ENCODE measurements at places on chromosomes 7 and 10.

- no peak for DNase-seq
Observed at GRCh38 chr10:31034098-31034909, 2.6 kb upstream of the ZNF438 start.

- DNase-seq = no peak
Observed at GRCh38 chr7:22858640-22859561, 36.3 kb upstream of the TOMM7 start.

GRCh38 chr7:44150466-44150832 lies 9.3 kb upstream of the MYL7 start:
- no peak for DNase-seq

DNA sequence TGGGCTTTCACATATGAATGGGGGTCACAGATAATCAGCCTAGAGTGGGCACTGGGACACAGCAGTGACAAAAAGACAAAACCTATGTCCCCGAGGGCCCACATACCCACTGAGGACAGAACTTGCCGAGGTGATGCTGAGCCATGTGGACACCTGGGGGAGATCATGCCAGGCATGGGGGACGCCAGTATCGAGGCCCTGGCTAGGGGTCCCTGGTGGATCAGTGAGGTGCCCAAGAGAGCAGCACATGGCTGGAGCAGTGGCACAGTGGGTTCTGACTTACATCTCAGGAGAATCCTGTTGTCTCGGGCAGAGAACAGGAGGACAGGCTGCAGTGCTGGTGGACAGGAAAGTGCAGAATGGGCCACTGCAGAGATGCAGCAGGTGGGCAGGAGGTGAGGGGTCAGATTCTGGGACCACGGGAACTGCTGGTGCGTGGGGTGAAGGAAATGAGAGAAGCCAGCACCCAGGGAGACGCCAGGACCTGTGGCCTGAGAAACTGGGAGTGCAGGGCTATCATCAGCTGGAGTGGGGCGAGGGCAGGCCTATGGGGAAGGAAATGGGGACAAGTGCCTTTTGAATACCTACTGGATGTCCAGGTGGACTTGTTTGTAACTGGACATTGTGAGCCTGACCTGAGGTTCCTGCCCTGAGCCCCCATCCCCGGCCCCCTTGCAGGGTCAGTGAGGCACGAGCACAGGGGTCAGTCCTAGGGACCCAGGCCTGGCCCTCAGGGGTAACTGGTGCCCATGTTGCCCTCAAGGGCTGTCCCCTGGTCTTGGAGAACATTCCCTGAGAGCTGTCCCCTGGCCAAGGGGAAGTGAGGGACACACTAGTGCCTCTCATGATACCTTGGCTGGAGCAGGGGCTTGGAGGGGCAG lies 91.2 kb upstream of the RET start:
- no peak for DNase-seq

DNA sequence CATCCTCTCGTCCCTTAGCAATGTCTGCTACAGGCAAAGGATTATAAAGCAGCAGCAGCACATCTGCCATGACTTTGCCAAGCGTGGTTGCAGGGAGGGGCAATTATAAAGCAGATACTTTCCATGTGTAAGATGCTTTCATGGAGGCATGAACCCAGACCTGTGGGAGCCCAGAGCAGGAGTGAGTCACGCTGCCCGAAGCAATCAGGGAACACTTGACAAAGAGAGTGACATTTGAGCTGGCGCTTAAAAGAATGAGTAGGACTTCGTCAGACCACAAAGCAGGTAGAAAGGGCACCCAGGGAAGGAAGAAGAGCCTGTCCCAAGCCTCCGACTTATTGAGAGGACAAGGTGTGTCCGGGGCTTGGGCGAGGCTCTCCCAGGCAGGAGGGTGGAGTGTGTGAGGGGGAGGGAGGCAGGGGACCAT lies 147.2 kb downstream of the MYOF start:
- no peak for DNase-seq

DNA sequence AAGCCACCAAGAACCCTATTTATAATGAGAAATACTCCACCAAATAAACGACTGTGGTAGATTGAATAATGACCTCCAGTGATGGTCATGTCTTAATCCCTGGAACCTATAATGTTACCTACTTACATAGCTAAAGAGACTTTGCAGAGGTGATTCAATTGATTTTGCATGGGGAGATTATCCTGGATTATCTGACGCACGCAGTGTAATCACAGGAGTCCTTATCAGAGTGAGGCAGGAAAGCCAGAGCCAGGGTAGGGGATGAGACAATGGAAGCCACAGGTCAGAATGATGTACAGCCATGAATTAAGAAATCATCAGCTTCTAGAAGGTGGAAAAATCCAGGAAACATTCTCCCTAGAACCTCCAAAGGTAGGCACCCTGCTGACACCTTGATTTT lies 286.4 kb upstream of the SP4 start:
- DNase-seq = no peak

GRCh38 chr10:86723009-86723408 lies 33.4 kb upstream of the BMPR1A start:
- no peak for DNase-seq

DNA sequence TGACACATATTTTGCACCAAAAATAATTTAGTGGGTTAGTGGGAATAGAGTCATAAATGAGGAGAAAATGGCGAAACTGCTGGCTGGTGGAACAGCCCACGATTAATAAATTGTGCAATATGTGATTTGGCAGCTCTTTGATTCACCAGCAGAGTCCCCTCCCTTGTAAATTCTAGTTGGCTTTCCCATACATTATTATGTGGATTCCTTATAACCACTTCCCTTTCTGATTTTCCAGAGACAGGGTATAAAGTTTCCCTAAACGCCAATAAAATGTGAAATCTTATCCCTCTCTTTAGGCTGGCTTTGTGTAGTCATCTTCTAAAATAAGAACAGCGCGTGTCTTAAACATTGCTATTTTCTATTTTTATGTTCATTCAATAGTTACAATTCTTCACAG lies 149.4 kb upstream of the FERD3L start:
- DNase-seq = no peak

- DNase-seq = no peak
Observed at GRCh38 chr7:143285806-143286521, 1.2 kb downstream of the TMEM139 start.

DNA sequence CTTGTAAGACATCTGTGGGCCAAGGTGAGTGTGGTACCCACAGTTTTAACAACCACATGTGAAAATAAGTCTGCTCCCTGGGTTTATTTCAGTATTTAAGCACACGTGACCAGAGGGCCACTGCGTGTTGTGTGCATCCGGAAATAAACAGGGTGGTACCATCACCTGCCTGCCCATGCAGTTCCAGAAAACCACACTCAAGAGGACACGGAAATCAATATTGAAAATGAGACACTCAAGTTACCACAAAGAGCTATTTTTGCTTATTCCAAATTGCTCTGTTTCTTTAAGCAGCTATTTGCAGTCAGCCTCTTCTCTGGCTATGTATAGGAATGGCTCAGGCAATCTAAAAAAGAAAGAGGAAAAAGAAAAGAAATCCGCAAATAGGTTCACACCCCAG lies 71.8 kb upstream of the LOXL4 start:
- DNase-seq = no peak

DNA sequence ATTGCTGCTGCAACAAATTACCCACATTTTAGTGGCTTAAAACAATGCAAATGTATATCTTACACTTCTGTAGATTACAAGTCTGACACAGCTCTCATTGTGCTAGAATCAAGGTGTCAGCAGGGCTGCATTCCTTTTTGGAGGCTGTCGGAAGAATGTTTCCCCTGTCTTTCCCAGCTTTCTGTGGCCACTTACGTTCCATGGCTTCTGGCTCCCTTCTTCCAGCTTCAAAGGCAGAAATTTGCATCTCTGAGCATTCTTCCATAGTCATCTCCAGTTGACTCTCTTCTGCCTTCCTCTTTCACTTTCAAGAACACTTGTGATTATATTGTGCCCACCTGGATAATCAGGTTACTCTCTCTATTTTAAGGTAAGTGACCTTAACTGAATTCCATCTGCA lies 125.3 kb downstream of the GPR158 start:
- DNase-seq = peak; percentile 2

DNA sequence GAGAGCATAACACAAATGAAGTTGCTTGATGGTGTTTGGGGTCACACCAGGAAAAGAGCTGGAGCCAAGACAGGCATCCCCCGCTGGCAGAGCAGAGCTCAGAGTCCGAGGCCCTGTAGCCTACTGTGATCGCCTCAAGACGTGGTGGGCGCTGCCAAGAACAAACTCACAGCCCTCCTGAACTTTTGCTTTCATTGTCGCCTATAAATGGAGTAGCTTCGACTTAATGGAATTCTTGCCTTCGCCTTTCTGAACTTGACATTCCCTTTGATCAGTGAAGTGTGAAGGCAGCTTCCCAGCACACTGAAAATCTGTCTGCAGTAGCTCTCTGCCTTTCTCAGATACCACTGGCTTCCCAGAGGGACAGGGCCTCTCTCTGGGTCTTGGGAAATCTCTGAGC lies 21.3 kb downstream of the CPXM2 start:
- DNase-seq = no peak

- DNase-seq = no peak
Observed at GRCh38 chr7:1149351-1149794, 10.6 kb downstream of the ZFAND2A start.

DNA sequence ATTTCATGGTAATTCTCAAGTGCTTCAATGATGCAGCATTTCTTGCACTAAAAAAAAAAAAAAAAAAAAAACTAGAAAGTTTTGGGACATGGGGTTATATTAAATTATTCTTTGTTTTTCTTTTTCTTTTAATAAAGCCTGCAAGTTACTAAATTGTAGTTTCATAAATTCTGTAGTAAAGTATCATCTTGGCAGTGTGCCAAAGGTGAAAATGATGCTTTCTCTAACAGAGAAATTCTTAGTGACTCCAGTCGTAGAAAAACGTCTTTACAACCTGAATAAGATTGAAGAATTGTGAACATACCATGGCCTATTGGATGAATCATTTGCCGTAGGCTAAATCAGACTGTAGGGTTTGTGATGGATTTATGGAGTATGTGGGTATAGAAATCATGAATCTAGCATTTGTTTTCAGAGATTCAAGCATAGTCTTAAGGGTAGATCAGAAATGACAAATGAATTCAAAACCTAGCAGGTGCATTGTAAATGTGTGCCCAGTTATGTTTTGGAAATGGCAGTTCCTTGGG lies 27.1 kb downstream of the RBM17 start:
- DNase-seq = no peak

DNA sequence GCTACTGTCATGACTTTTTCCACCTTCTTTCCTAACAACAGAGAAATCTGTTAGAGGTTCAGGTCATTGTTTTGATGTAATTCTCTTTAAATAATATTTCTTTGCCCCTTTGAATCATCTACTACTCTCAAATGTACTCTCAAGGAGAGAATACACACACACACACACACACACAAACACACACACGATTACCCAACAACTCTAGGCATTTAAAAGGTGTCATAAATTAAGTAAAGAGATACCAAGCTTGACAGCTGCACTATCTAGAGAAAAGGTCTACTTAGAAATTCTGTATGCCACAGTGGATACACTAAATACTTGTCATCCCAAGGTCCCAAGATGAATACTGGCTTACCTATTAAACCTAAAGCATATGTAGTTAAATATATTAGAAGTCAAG lies 4.8 kb downstream of the PANK1 start:
- DNase-seq = no peak

DNA sequence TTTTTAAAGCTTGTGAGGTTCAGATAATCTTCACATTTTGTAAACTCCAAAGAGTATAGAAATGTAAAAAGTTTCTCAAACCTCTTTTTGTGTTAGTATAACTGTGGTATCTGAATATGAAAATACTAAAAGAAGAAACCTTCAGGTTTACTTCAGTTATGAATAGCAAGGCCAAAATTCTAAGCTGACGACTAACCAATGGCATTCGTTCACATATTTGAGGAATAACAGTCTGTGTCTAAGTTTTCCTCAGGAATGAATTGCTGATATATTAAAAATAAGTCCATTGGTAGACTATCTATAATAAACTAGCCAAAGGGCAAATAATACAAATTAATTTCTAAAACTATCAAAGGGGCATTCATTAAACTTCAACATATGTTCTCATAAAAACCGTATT lies 206.0 kb downstream of the CXCL12 start:
- DNase-seq = no peak

DNA sequence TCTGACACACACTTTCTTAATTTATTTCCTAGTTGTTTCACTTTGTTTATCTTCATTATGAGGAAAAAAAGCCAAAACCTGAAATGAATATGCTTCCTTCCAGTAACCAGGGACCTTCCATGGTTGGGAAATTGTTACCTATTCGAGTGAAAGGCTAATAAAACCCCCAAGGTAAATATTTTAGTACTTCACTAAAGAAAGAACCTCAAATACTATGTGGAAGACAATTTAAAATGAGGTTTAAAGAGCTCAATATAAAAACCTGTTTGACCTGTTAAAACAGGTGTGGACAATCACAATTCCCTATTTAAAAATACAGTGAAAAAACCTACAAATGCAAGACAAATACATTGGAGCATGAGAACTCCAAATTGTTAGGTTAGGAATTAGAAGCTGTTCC lies 192.6 kb downstream of the CFTR start:
- DNase-seq = no peak

GRCh38 chr10:7202793-7203355 lies 208.0 kb downstream of the SFMBT2 start:
- no peak for DNase-seq

DNA sequence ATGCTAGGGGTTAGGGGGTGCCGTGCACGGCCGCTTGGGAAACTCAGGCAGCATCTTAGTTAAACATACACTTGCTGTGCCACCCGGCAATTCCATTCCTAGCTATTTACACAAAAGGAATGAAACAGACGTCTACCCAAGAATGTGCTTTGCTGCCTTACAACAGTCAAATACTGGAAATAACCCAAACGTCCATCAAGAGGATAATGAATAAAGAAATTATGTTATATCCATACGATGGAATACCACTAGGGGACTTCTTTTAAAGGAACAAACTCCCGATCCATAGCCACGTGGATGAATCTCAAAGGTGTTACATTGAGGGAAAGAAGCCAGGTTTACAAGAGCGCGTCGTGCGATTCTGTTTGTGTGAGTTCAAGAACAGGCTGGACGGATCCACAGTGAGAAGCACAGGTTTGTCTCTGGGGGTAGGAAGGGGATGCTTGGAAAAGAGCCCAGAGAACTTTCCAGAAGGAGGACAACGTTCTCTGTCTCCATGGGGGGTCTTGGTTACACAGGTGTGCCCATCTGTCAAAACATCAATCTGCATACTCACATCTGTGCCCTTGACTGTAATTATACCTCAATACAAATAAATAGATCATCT lies 41.8 kb downstream of the STK32C start:
- no peak for DNase-seq

DNA sequence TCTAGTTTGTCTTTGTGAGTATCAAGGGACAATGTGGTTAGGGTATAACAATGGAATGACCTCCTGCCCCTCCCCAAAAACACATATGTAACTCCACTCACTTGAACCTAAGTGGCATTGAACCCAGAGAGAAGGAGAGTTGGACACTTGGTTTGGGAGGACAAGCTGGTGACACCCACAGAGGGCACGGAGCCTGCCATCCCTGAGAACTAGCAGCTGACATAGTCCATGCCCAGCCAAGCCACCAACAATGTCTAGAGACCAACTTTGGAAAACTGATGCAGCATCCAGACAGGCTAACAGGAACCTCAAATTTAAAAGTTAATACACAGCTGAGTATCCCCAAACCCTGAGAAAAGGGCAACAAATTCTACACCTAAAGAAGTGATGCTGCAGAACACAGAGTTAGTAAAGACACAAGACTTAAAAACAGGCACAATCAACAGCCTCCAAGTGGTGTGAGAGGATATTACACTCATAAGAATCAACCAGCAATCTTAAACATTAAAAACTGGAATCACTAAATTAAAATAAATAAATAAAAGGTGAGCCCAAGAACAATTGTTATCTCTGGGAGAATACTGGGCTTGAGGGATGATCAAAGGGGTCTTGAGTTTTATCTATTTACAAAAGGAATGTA lies 27.2 kb downstream of the NUDCD3 start:
- DNase-seq = no peak

All from iPS DF 6.9 (cell line).